ENCODE measurements at places on chromosomes 1 and 21.

- DNase-seq = no peak
Observed at GRCh38 chr1:147171399-147172167, 687 bp downstream of the PRKAB2 start.

GRCh38 chr21:16007943-16008342 lies 278.2 kb downstream of the USP25 start:
- DNase-seq = no peak

- no peak for DNase-seq
Observed at GRCh38 chr21:40714536-40714935, 132.4 kb downstream of the DSCAM start.

- DNase-seq = no peak
Observed at GRCh38 chr1:65235867-65236805, 73.2 kb upstream of the DNAJC6 start.

GRCh38 chr1:117932576-117932975 lies 3.0 kb downstream of the WDR3 start:
- no peak for DNase-seq

DNA sequence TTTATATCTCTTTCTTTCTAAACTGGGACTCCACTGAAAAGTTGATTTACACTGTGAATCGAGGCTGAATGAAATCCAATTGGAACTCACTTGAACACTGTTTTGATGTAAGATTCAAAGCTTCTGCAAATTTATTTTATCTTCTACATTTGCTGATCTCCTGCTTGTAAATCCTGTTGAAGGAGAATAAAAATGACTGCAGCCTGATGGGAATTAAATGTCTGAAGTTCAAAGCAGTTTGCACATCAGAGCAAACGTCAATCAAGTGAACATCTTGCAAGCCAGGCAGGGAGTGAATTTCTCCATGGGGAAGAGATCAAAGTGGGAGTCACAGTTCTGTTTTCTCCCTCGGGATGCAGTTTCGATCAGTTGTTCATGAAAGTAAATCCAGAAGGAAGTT lies 127.2 kb downstream of the CACHD1 start:
- no peak for DNase-seq

DNA sequence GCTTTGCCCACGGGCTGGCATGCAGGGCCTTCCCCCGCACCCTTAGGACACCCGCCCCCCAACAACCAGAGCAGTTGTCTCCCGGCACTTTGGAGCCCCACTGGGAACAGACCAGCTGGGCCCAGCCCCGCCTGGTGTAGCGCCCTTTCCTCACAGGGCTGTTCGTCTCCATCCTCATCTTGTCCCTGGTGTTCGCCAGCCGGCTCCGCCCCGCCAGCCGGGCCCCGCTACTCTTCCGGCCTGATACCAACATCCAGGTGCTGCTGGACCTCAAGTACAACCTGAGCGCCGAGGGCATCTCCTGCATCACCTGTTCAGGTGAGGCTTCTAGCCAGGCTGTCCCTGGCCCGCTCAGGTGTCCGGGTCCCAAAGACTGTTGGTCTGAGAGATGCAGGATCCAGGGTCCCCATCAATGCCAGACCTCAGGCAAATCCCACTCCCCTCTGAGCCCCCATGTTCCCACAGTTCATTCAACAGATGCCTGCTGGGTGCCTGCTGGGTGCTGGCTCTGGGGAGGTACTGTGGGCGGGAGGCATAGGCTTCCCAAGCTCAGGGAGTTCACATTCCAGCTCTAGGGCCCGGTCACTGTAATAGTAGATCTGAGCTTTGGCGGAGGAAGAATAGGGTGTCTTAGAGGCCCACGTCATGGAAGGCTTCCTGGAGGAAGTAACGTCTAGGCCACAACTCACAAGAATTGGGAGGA lies 41.7 kb downstream of the DISP3 start:
- DNase-seq = no peak

- no peak for DNase-seq
Observed at GRCh38 chr1:48236716-48237470, 14.4 kb downstream of the SLC5A9 start.

- DNase-seq = no peak
Observed at GRCh38 chr1:99677416-99677815, 31.5 kb downstream of the PALMD start.

- DNase-seq = no peak
Observed at GRCh38 chr21:40146216-40146837, 279.1 kb downstream of the PCP4 start.

- no peak for DNase-seq
Observed at GRCh38 chr1:170694172-170694926, 30.4 kb downstream of the PRRX1 start.

DNA sequence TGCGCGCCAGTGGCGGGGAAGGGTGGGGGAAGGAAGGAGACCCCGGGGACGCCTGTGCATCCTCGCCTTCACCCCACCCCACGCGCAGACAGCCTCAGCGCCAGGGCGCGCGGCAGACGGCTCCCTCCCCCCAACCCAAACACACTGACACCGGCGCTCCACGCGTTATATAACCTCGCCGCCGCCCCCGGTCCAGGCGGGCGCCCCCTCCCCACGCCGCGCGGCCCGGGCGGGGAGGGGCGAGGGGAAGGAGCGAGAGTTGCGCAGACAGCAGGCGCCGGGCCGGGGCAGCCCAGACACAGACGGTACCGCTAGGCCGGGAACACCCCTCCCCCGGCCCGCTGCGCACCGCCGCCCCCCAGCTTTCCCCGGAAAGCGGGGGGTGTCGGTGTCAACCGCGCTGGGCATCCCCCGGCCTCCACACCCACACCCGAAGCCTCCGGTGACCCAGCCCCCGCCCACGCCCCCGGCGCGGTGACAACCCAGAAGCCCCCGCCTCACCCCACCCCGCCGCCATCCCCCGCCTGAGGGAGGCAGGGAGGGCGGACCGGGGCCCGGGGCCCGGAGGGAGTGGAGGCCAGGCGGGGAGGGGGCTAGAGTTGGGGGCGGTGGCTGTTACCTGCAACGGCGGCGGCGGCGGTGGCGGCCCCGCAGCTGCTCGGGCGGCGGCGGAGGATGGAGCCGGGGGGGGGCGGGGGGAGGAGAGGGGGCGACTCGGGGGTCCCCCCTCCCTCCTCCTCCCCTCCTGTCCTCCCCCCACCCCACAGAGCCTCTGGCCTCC lies 432 bp downstream of the AKT3 start:
- DNase-seq = no peak

DNA sequence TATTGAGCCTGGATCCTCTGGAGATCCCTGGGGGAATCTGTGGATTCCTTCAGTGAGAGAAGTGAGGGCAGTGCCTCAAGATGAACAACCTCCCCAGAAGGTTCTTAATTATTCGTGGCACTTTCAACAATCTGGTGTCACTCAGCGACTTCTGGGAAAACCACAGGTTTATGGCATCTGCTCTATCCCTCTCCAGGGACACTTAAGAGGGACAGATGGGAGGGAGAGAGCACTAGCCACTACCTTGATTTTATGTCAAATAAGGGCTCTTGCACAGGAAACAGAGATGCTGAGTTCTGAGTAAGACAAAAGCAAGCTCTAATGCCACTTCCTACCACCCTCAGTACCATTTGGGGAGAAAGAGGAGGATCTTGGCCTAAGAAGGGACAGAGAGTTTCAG lies 21.2 kb upstream of the CHI3L1 start:
- DNase-seq = no peak

GRCh38 chr1:215219372-215219771 lies 136.8 kb downstream of the KCNK2 start:
- DNase-seq = no peak

- DNase-seq = no peak
Observed at GRCh38 chr1:52368383-52369172, 2.6 kb upstream of the CC2D1B start.

DNA sequence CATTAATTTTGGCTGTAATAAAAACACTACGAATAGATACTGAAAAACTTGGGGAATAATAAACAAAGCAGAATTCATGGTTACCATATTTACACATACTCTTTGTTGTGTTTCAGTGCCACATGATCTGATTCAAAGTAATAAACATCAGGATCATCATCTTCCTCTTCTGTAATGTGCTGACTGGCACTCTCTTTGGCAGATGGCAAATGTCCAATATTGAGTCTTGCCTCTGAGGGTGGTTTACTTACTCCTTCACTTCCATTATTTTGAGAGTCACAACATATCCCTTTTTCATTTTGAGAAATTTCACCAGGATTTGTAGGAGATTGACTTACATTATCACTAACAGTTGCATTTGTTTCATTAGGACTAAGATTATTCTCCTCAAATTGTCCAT lies 50.7 kb downstream of the ZZZ3 start:
- DNase-seq = no peak

DNA sequence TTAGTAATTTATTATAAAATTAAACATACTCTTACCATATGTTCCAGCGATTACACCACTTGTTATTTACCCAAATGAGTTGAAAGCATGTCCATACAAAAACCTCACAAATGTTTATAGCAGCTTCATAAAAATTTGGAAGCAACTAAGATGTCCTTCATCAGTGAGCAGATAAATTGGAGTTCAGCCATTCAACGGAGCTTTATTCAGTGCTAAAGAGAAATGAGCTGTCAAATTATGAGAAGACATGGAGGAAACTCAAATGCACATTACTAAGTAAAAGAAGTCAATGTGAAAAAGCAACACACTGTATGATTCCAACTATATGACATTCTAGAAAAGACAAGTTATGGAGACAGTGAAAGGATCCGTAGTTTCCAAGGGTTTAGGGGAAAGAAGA lies 606.7 kb upstream of the TMPRSS15 start:
- no peak for DNase-seq

DNA sequence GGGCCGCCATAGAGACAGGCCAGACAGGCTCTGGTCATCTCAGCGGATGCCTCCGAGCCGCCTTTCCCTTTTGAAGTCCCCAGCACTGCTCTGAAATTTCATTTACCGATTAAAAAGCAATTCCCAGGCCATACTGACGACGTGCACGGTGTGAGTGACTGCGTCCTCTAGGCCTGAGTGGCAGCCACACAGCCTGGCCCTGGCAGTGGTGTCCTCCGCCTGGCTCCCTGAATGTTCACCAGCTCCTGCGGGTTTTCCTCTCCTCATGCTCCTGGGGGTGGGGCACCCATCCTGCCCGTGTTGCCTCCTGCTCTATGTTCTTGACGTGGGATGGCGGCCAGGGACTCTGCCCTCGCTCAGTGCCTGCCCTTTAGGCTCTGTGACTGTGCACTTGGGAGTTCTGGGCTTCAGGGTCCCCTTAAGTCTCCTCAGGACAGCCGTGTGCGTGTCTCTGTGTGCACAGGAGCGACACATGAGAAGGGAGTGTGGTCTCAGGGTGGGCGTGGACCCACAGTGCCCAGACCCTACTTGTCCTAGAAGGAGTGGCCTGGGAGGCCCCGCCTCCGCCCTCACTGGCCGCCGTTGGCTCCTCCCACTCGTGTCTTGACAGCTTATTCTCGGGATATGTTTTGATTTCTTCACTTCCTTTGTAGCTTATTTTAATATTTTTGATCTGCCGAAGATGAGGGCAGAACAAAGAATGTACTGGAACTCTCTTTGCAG lies 3.6 kb downstream of the SKI start:
- DNase-seq = peak; percentile 67

DNA sequence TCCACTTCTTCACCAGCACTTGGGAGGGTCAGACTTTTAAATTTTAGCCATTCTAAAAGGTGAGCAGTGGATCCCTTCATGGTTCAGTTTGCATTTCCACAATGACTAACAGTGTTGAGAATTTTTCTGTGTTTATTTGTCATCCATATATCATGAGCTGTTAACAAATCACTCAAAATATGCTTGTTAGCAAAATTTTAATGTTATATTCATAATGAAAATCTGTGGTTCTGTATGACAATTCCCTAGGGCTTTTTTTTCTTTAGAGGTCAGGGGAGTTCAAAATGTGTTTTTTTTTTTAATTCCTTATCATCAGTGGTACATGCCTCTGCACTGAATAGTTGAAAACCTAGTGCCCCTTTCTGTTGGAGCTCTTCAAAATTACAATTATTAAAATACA lies 682.2 kb upstream of the ADGRL2 start:
- no peak for DNase-seq

- no peak for DNase-seq
Observed at GRCh38 chr1:61370177-61370912, 288.0 kb downstream of the NFIA start.

- DNase-seq = no peak
Observed at GRCh38 chr1:223617323-223618070, 48.0 kb downstream of the CAPN8 start.

DNA sequence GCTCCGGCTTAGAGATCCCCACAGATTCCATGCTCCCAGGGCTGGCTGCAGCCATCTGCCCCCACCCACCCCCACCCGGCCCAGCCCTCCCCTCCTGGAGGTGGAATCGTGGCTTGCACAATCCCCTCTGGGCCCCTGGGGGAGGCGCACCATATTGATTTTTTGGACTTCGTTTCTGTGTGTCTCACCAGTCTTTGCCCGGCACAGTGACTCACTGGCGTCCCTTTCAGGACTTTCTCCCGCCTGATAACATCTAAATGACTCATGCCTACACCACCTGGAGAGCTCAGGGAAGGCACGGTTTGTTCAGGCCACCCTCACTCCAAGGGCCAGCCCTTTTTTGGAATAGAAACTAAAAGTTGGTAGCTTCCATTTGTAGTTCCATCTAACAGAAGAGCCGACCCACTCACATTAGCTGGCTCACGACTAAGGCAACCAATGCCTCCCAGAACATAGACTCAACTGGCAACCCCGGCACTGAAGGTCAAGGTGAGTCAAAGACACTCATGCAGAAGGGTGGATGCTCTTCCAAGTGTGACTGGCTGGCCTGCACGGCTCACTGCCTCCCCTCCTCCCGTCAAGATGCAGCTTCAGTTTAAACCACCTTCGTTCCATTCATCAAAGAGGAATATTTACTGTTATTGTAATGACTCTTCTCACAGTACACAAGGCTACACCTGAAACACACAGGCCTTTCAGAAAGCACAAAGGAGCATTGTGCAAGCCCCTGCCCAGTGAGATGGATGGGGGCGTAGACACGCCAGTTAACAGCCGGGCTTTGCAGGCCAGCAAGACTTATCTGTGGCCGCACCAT lies 18.1 kb upstream of the ETS2 start:
- DNase-seq = no peak

DNA sequence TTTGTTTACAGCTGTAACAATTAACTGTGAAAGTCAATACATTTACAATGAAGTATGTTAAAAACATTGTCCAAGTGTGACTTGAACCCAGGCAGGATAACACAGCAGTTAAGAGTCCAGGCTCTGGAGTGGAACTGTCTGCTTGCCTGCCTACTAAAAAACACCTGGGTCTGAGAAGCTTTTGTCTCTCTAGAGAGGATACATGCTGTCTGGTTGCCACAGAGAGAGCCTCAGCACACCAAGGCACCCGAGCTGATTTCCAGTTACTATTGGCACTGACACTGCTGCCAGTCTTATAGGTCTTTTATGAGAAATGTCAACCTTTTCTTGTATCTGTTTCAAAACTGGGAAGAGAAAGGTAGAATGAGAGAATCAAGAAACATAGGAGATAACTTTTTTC lies 20.2 kb upstream of the RALGPS2 start:
- DNase-seq = no peak

DNA sequence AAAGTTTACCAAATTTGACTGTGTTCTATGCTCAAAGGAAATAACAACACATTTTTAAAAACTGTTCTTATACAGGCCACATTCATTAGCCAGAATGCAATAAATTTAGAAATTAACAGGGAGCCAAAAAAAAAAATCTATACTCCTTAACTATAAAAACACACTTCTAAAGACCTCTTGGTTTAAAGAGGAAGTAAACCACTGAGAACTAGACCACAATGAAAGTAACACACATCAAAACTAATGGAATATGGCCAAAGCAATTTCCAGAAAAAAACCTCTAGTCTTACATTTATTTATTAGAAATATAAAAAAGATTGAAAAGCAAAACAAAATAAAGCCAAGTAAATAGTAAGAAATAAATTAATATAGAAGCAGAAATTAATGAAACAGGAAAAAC lies 48.9 kb upstream of the GADD45A start:
- DNase-seq = no peak

- no peak for DNase-seq
Observed at GRCh38 chr1:51506537-51506936, 12.5 kb downstream of the EPS15 start.

- no peak for DNase-seq
Observed at GRCh38 chr1:230684146-230684545, 29.8 kb downstream of the AGT start.

Measured in CMK (cell line).